Brain pericyte (primary cell): ENCODE measurements at places on chromosomes 5 and 9.

DNA sequence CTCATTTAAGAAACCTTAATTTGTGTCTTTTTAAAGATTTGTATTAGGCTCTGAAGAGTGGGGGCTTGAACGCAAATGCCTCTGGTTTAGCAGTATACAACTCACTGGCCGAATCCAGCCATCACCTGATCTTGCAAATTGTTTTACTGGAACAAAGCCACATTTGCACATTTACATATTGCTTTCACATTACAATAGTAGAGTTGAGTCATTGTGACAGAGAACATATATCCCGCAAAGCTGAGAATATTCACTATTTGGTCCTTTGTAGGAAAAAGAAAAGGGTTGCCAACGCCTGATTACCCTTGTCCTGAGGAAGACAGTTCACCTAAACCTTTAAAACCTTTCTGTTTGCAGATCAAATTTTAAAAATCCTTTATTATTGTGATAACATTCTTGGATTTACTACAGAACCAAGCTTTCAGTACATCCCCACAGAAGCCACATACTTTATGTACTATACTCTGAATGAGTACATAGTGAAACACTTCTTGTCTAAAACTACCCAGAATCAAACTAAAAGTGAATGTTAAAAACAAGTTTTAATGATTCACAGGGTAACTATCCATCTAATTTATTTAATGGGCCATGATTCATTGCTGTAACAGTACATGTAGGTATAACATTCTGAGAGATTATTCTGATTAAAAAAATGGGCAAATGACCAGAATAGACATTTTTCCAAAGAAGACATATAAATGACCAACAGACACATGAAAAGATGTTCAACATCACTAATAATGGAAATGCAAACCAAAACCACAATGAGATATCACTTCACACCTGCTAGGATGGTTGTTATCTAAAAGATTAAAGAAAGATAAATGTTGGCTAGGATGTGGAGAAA lies 161.0 kb downstream of the SLC25A46 start:
- no peak for DNase-seq

DNA sequence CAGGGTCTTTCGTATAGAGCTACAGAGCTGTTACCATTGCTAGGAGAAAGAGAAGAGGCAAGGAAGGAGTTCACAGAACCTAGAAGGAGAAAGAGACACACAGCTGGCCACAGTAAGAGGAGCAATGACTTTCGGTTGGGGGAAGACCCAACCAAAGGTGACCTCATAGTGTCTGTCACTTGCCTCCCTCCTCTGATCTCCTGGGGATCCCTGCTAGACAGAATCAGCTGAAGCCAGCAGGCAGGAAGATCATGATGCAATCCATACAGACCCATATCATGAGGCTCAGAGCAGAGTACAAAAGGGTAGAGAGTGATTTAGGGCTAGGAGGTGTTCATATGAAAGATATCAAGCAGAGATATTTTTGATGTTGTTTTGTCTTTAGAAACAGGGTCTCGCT lies 26.0 kb upstream of the EPB41L4B start:
- DNase-seq = no peak

DNA sequence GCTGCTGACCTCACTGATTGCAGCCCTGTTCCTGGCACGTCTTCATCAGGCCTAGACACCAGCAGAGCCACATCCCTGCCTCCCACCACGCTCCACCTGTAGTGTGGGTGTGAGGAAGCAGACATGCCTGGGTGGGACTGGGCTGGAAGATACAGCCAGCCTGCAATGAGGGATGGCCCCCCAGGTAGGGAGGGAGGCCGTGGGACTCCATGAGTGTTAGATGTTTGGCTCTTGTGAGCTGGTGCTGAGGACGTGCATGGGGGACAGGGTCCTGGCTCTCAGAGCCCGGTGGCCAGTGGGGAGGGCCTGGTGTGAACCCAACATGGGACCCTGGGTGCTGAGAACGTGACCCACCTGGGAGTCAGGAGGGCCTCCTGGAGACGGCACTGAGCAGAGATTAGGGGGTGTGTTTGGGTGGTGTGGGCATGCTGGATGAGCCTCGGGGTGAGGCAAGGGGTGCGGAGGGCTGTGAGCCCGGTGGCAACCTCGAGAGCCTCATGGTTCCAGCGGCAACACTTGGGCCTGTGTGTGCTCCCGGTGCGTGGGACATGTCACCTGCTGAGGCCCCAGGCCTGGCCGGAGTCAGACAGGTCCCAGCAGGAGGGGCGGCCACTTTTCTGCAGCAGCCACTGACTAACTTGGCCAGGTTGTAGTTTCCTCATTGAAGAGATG lies 87.6 kb downstream of the PHF2 start:
- no peak for DNase-seq

DNA sequence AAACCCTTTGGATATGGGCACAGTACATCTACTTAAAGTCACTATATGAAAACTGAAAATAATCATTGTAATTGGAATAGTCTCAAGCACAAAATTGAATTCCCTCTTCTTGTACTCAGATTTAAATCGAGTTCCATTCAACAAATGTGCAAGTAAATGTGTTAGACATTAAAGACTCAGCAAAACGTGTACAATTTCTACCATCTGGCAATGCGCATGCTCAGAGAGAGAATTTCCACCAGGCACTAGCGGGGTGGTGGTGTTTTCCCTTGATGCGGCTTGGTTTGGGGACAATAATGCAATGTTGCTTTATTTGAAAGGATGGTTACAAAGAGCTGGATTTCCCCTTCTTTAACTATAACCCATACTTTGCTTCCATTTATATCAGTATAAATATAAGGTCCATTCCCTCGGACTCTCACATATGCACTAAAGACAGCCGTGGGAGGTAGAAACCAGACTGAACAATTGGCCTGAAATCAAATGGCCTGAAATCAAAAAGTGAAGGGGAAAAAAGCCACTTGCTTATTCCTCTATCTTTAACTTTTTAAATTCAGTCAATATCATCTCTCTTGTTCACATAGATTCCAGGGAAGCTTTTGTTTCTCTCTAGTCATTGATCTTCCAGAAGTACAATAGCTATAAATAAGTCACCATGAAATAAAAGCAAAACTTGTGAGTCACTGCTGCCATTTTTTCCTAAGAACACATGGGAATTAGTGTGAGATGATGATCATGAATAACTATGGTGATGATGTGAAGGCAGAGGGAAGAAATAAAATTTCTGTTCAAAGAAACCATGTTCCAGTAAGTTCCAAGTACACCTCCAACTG lies 59.2 kb downstream of the ADAMTS12 start:
- no peak for DNase-seq

DNA sequence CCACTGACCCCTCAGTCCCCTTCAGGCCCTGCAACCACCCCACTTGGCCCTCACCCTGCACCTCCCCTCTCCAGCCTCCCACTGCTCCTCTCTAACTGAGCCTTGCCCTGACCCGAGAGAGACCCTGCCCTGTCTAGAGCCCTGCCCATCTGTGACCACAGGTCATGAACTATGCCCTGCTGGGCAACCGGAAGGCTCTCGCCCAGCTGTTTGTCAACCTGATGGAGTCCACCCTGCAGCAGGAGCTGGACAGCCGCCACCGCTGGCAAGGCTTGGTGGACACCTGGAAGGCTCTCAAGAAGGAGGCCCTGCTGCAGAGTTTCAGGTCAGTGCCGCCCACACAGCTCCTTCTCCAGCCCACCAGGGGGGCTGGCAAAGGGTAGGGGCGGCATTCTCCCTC lies 9.4 kb downstream of the CCDC180 start:
- DNase-seq = no peak

DNA sequence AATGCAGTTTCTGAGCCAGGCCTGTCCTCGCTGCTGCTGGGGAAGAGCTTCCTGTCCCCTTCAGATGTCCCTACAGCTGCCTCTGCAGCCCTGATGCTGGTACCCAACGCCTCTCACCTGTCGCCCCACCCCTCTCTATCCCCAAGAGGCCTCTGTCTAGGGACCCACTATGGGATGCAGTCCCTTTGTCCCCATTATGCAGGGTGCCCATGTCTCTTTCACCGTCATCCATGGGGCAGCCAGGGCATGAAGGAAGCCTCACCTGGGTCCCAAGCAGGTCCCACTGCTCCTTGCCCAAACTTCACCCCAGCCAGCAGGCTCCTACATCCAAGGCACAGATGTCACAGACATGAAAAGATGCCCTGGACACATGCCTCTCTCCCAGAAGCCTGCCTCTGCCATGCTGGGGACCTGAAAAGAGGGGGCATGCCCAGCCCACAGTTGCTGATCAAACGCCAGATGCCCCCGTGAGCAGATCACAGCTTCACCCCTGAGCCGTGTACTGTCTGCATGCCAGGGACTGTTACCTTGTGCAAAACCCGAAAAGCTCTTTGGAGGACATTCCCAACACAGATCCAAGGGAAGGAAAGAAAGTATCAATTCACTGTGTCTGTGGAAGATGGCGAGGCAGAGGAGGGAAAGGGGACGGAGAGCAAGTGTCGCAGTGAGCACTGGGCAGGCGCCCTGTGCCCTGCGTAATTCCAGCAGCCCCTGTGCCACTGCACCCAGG lies 81.0 kb downstream of the ADAMTS2 start:
- no peak for DNase-seq

- no peak for DNase-seq
Measured at GRCh38 chr9:133187561-133188005, 21.5 kb downstream of the OBP2B start.

- no peak for DNase-seq
Measured at GRCh38 chr9:84343111-84343521, 2.6 kb upstream of the SLC28A3 start.

DNA sequence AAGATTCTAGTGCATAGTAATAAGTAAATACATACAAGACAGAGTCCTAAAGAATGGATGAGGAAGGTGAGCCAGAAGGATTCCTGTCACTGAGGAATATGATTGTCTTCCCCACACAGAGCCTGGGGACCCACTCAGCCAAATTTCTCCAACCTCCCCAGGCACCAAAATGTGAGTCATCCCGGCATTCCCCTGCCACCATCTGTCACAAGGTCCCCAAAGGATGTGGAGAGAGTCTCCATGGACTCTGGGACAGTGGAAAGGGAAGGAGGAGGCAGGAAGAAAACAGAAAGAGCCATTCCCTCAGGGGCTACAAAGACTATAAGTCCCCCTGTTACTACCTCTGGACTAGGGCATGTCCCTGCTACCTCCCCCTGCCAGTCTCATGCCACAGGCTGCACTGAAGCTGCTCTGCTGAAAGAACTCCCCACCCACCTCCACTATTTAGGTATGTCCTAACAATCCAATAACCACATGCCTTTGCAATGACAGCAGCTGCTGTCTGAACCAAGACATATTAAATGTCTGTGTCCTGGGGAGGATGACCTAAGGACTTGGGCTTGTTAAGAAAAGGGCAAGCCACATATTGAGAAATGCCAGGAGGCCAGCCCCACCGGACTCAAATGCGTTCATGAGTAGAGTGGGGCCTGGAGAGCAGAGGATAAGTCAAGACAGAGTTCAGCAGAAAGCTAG lies 10.7 kb upstream of the OR5C1 start:
- DNase-seq = no peak

DNA sequence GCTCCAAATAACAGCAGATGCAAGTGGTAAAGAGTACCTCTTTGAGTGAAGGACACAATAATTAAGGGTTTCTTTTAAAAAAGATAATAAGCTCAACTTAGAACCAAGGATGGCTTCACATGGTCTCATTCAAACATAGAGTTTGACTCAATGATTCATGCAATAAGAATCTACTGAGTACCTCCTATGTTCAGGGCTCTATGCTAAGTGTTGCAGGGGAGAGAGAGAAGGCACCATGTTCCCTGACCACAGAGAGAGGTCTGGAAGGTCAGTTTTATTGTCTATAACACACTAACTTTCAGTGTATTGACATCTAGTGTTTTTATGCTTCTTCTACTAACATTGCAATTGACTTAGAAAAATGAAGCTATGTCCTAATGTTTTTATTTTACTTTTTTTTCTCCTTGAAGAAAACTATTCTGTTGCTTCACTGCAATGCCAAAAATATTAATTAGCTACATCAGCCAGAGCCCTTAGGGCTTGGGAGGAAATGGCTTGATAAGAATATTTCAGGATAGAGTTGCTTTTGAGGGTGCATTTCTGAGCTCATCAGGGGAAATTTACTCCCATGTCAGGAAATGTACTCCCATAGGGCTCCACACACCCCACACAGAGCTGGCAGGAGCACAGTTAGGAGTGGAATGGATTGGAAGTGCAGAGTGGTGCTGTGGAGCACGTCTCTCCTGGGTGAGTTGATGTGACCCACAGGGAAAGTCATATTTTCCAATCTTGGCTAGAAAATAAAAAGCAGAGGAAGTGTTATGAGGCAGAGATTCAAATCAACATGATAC lies 106.6 kb downstream of the PDE8B start:
- DNase-seq = no peak

DNA sequence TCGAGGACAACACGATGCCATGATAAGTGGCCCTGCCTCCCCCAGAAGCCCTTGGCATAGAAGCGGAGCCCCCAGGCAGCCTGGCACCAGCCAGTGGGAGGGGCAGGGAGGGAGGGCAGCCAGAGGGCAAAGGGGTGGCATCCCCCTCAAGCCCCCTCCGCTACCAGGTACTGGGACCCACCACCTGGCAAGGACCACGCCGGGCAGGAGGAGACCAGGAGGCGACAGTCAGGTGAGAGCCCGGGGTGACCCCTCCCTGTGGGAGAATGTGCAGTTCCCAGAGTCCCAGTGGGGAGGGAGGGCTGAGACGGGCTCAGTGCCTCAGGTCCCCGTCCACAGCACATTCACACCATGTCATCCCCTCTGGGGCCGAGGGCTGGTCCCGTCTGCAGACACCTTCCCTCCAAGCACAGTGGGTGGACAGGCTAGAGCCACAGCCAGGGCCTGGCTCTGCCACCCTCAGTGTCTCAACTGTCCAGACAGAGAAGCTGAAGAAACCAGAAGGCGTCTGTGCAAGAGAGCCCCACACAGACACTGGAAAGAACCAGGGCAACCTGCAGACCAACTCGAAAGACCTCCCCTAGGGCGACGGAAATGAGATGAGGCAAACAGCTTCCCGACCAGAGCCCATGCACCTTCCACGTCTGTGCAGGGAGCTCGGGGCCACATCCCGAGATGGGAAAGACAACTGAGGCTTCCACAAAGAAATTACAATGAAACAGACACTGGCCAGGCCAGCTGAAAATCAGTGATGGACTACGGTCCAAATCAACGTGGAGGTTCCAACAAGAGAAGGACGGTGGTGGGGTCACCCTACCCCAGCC lies 11.1 kb downstream of the BRD3 start:
- DNase-seq = no peak

DNA sequence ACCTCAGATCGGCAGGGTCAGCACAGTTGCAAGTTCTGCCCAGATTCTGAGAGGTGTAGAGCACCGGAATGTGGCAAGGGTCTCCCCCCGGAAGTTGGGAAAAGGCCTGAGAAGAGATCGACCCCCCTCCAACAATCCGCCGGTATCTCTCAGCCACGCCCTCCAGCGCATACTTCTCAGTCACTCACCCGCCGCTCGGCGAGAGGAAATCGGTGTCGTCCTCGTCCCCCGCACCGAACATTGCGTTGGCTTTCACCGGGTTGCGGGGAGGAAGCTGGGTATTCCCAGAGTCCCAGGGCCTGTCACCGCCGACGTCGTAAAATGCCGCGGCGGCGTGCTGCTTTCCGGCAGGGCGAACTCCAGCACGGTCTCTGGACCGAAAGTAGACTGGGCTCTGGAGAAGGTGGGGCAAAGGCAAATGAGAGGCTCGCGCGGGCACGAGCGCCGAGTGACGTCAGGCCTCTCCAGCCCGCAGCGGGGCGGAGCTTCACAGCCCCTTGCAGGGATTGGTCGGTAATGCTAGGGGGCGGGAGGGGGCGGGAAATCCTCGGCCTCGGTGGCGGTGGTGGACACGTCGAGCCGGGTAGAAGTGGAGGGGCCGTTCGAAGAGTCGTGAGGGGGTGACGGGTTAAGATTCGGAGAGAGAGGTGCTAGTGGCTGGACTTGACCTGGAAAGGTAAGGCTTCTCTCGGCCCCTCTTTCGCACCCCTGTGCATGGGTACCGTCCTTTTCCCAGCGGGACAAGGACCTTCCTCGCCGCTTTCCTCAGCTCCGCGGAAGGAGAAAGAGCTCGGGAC lies at the start of the genes FKBP15 and SLC31A1:
TSS of gene FKBP15 (minus strand) at position 275 of the 797 bp plus-strand sequence. CDS start at position 241, 34 bp downstream.
TSS of gene SLC31A1 (plus strand) at position 542 of the 797 bp plus-strand sequence. CDS start 34,605 bp downstream, outside the sequence.
- DNase-seq = peak; percentile 97

- DNase-seq = no peak
Measured at GRCh38 chr9:37466037-37466709, 923 bp upstream of the ZBTB5 start.
